ENCODE measurements at places on chromosomes 3 and 15.

DNA sequence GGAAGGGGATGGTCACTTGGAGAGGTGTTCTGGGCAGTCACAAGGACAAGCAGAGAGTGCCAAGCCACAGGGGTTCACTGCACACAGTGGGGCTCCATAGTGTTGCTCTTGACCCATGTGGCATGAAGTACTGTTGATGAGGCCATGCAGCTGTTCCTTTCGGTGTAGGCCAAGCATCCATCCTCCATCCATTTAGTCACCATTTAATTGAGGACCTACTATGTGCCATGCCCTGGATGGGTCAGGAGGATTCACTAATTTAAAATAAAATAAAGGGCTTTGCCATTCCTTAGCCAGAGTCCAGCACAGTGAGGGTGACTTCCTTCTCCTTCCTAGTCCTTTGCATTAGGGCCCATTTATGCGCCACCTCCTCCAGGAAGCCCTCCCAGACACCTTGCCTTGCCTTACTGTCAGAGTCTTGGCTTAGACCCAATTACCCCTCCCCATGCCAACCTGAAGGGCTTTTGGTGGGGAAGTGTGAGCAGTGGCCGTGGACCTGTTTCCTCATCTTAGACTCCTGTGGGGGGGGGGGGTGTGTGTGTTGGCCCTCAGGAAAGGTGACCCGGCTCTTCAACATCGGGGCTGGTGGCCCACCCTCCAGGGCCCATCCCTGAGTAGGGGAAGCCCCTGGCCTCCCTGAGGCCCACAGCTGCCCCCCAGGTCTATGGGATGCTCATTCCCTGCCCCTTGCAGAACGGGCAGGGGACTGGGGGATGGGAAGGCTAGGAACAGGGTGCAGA lies 25.6 kb downstream of the PSTPIP1 start:
- DNase-seq = no peak

GRCh38 chr3:50564321-50564720 lies 3.2 kb downstream of the C3orf18 start:
- no peak for DNase-seq

DNA sequence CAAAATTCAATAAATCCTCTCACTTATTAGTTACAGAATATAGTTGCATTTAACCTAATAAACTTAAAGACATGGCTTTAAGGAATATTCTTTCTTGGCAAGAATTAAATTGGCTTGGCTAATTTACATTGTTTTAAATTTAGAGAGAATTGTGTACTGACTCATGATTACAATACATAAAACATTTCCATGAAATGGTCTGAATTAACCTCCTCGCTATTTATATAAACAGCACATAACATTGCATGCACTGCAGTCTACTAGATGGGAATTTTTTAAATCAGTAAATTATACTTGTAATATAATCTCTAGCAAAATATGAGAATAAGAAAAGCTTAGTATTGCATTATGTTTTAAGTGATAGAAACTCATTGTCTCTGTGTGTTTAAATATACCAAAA lies 268.9 kb downstream of the SHOX2 start:
- DNase-seq = no peak

DNA sequence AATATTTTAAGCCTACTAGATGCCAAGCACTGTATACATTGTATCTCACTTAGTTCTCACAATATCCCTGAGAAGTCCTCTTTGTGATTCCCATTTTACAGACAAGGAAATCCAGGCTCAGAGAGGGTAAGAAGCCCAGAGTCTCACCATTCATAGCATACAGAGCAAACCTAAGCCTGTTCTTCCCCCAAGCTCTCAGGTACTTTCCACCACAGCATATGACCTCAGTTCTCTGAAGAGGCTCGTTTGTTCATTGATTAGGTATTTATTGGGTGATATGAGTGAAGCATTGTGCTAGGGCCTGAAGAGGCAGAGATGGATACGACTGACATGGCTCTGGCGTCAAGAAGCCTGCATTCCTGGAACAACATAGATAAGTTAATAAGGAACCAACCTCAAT lies 310.9 kb upstream of the UMPS start:
- no peak for DNase-seq

DNA sequence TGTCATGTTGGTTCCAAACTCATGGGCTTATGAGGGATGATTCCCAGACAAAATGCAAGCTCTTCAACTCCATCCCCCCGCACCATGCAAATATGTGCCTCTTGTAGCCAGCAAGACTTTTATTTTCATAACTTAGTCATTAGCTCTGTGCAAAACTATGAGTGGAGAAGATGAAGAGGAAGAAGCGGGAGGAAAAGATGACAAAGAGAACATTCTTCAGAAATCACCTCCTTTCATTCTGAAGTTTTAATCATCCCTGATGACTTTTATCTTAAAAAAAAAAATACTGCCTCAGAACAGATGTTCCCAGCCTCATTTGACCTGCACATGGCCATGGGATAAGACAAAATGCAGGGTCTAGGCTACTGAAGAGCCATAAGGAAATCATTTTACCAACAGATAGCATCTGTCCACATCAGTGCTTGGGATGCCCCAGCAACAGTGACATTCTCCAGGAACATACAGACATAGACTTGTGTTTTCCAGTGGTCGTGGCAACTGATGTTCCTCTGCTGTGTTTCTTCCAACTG lies 145.5 kb downstream of the WNT5A start:
- DNase-seq = peak; percentile 92

DNA sequence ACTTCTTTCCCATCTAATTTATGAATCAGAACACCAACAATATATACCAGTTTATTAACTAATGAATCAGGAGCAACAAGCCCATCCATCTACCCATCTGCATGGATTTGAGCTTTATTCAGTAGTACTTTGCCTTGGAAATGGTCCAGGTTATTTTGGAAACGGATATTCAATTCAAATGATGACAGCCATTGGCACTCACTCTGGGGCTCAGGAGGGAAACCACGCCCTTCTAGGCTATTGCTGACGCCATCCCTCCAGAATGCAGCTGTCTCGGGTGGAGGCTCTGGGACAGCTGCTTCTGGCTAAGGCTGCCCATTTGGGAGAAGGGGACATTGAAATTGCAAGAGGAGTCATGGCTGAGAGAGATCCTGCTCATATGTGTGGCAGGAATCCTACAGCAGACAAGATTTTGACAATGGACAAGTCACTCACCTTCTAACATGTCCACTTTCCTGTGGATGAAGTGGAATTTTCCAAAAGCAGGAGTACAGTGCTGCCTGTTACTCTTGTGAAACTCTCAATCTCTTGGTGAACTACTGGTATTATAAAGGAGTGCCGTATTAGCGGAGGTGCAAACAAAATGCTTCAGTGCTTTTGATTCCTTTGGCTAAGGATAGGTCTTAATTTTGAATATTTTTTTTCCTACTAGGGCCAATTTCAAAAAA lies 29.3 kb upstream of the TRAK1 start:
- peak; percentile 98 for DNase-seq

DNA sequence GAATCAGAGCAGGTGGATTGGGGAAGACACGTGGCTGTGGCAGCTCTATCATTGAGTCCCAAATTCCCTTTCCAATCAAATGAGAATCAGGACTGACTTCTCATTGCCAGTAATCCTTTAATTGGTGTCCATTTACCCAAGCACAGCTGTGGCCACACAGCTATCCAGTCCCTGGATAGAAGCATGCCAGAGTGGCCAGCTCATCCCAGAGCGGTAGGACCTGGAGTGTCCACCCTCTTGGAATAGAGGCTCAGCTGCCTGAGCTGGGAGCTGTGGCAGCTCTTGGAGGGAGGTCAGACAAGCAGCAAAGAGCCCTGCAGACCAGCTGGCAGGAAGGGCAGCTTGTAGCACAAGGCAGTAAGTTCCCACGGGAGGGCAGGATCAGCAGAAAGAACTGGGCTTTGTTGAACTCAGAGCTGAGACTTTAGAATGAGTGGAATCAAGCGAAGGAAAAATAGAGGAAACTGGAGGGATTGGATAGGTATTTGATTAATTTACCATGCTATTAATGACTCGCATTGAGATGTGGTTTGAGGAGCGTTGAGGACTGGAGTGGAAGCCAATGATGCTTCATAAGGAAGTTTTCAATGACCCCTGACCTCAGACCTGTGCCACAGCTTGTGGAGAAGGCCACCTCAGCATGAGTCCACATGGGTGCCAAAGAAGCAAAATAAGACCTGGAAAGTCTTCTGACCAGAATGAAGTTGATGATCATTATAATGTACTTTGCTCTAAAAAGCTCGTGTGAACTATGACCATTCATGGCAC lies 6.9 kb upstream of the ALPK3 start:
- DNase-seq = no peak

DNA sequence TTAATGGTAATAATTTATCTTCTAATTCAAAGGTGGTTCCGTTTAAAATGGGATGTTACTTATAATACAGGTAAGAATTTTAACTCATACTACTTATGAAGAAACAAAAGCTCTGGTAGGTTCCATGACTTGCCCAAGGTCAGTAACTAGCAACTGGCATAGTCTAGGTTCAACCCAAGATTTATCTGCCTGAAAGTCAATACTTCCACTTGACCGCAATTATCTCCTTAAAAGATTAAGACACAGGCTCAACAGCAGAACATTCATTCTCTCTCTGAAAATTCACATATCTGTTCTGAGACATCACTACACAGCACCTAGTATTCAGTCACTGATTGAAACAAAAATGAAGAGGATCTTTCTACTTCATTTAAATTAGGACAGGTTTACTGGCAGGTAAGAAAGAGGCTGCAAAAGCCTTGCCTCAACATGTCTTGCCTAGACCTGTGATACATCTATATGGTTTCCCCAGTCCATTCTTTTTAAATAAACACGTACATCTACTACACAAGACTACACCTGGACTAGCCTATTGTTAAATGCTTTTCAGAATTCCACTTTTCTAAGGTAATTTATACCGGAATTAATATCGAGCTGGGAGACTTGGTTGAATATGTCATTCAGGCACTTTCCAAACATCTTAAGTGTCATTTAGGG lies 1.2 kb downstream of the CSNK1G1 start:
- DNase-seq = no peak

DNA sequence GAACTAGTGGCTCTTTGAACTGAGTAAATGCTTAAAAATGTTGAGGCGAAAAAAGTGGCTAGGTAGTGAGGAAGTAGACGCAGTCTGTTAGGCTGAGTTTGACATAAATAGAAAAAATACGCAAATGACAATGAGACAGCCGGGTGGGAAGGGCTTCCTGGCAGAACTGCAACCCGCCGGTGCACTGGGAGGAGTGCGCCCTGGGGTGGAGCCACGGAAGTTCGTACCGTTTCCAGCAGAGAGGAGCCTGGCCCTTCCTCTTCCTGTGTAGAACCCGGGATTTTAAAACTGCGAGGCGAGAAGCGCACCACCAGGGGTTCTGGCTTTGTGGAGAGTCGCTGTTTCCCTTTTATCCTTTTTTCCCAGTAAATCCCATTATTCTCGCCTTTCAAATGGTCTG lies 602.6 kb downstream of the PYDC2 start:
- peak; percentile 58 for DNase-seq

GRCh38 chr3:54970895-54971294 lies 43.0 kb upstream of the LRTM1 start:
- peak; percentile 72 for DNase-seq

- DNase-seq = no peak
Observed at GRCh38 chr3:4849739-4850138, 129.5 kb upstream of the BHLHE40 start.

- peak; percentile 24 for DNase-seq
Observed at GRCh38 chr15:85974348-85974705, 105.3 kb upstream of the AGBL1 start.

DNA sequence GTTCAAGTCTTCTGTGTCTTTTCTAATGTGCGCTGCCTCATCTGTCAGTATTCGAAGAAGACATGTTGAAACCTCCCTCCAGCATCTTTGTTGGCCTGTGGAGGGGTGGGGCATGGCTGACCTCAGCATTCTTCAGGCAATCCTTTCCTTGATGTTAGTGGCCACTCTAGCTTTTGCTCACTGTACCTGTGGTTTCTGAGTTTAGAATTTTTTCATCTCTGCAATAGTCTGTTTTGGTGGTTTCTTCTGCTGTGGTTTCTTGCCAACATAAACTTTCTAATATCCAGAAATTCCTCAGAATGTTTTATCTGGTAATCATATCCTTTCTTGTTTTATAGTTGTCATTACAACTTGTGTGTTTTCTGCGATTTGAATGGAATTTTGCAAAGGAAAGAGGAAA lies 251.3 kb upstream of the NR2E3 start:
- DNase-seq = peak; percentile 70

DNA sequence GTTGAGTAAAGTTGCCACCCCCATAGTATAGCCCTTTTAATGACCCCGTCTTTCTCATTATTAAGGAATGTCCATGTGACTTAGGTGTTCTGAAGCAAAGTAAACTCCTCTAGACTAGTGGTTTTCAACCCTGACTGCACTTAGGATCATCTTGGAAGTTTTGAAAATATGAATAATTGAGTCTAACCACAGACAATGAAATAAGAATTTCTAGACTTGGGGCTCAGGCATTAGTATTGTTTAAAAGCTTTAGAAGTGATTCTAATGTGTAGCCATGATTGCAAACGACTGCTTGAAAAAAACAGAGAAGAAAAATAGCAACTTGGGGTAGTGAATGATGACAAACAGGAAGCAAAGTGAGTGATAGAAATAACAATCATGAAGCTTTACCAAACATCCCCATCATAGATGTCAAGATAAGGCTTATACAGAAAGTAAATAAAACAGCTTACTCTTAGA lies 35.0 kb downstream of the ALCAM start:
- DNase-seq = peak; percentile 32

- DNase-seq = no peak
Observed at GRCh38 chr15:101237251-101237650, 14.6 kb downstream of the CHSY1 start.

DNA sequence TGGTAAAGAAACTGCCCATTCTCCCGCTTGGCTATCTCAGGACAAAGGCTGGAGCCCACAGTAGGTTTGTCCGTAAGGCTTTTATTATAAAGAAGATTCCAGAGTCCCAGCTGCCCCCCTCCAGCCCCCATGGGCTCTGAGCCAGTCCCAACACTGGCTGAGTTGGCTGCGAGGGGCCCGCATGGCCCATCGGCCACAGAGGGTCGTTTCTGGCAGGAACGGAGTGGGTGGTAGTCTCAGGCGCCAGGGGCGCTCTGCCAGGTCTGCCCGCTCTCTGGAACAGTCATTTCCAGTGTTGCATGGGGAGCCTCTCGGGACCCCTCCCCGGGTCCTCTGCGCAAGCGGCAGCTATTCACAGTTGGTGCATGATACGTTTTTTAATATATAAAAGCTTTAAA lies 12.2 kb downstream of the H1-8 start:
- no peak for DNase-seq

DNA sequence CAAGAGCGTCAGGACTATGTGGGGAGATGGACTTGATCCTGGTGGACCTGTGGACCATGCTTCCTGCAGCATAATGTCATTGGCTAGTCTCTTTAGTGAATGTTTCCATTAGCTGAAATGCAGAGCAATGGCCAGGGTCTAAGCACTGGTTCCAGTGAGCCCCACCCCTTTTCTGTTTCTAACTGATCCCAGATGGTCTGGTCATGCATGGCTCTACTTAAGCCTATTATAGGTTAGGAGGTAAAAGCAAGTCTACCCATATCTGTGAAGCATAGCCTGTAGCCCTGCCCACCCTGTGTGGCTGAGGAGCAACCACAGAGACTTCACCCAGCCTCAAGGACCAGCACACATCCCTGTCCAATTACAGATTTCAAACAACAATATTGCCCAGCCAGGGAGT lies 419.2 kb downstream of the ZNF385D start:
- no peak for DNase-seq

- DNase-seq = no peak
Observed at GRCh38 chr3:20583648-20584047, 397.6 kb upstream of the SGO1 start.

Data from fibroblast of skin of back (primary cell).